Motor neuron (in vitro differentiated cells): ENCODE measurements at places on chromosomes 2 and 18.

DNA sequence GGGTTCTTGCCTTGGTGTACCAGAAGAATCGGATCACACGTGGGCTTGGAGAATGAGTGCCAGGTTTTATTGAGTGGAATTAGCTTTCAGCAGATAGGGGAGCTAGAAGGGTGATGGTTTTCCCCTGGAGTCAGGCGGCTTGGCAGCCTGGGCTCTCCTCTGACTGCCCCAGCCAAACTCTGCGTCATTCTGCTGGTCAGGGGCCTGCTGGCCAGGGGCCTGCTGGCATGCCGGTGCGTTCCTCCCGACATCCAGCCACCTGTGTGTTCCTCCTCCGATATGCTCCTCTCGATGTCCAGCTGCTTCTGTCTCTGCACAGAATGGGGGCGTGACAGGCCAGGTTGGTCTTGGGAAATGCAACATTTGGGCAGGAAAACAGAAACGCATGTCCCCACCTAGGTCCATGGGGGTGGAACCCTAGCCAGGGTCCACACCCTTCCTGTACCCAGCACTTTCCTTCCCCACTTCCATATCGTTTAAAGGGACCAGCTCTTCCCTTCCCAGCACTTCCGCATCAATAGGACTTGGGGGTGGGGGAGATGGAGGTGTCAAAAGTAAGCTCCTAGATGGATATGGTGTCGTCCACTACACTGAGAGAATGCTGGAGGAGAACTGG is 85.3 kb downstream of the VWA3B start:
- ATAC-seq, result no peak

DNA sequence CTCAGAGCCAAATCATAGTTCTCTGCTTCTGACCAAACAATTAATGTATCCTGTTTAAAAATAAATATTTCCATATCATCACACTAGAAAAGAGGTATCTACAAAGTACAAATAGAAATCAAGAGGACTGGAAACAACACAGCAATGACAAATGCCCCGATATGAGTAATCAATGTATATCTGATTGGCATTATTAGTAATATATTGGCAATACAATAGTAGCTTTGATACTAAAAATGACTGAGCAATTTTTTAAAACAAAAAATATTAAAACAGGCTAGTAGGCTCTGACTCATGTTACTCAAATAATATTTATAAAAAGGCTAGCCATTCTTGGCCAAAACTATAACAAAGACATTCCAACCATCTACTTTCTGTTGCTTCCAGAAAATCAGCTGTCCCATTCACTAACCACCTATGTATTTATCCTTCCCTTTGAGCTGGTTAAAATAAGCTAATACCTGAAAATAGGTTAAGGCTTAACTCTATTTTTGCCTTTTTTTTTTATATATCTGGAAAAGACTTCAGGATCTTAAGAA is 13.3 kb downstream of the PPP4R3B start:
- ATAC-seq, result no peak

DNA sequence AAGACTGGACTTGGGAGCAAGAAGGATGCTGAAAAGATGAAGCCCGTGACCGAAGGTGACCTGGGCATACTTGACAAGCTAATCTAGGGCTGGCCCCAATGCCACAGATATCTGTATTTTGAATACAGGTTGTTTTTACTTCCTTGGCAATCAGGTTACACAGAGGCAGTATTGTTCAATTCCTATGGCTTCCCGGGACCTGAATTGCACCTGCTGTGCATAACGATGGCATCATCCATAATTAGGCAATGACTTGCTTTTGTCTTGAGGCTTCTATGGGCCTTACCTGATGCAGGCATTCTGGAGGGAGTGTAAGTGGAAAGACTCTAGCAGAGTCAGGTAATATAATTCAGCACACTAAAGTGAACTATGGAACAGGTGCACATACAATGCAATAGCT is 60.6 kb upstream of the CUL3 start:
- ATAC-seq, result no peak

DNA sequence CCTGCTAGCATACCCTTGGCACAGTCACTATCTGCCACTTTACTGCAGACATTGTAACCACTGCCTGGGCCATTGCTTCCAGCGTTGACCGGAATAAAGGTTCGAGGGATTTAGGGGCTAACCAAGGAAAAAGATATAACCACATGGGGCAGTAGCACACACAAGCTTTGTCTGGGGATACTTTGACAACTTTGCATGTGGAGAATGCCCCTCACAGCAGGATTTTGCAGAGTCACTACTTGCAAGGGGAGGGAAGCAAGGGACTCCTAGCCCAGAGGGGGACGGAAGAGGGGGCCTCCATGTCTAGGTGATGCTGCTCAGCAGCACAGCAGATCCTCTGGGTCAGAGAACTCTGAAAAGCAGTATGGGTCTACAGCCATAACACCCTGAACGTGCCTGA is 138.7 kb downstream of the SPP2 start:
- no peak for ATAC-seq

DNA sequence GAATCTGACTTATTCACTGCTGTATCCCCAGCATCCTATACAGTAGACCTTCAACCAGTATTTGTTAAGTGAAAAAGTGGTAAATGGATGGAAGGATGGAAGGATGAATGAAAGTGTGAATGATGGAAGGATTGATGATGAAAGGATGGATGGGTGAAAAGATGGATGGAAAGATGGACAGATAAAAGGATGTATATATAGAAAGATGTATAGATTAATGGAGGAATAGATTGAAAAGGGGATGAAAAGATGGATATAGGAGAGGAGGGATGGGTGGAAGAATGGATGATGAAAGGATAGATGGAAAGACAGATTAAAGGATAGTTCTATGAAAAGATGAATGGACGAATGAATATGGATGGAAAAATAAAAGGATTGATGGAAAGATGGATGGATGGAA is 50.0 kb downstream of the PSD4 start:
- no peak for ATAC-seq

DNA sequence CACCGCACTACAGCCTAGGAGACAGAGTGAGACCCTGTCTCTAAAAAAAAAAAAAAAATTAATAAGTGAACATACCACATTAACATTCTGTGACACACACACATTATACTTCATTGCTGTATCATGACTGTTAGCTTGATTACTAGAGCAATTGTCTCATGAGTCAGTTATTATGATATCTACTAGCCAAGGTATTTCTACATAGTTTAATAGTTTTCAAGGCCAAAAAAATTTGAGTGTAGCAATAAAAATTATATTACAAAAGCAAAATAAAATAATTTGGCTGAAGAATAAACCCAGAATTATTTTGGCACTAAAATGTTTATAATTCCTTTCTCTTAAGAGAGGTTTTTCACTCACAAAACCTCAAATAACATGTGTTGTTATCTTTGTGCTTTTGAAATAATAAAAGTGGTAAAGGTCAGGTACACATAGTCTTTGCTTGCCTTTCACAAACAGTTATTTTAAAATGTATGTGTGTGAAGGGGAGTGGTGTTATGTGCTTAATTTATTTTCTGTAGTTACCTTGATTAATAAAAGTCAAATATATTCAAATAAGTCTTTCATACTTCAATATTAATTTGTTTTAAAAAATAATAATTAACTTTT is 136.9 kb upstream of the SPOPL start:
- ATAC-seq, result no peak

- ATAC-seq, result no peak
Measured at GRCh38 chr2:164386231-164386630, 235.1 kb downstream of the GRB14 start.

GRCh38 chr18:676069-676468 is 18.6 kb downstream of the TYMS start:
- ATAC-seq, result no peak

GRCh38 chr2:100989666-100990065 is 12.4 kb upstream of the RPL31 start:
- no peak for ATAC-seq
